ENCODE measurements at places on chromosomes 2 and 18. TPM values are rescaled to one million over a fixed set of nuclear protein-coding genes. Genes with fewer than 3 reads are reported as not detected.

Gene COA5
- 21.6 TPM for total RNA-seq

Gene COLEC11
- total RNA-seq, result 0.35 TPM

Gene UGT1A8
- total RNA-seq, result not detected

Gene GRB14
- total RNA-seq, result not detected

Gene TRIP12
- total RNA-seq, result 232 TPM

Gene MTCL1
- 1.8 TPM for total RNA-seq

Gene GALNT13
- 0.15 TPM for total RNA-seq

All from activated CD4-positive, alpha-beta T cell treated with anti-CD3 and anti-CD28 coated beads, Interleukin-2, amount 10 ng/mL, durations not matched to agents 7 days and 5 days (primary cell).